GM23248 (cell line): ENCODE measurements at places on chromosomes 4 and X. TPM values are rescaled to one million over a fixed set of nuclear protein-coding genes. Genes with fewer than 3 reads are reported as not detected.

DNA sequence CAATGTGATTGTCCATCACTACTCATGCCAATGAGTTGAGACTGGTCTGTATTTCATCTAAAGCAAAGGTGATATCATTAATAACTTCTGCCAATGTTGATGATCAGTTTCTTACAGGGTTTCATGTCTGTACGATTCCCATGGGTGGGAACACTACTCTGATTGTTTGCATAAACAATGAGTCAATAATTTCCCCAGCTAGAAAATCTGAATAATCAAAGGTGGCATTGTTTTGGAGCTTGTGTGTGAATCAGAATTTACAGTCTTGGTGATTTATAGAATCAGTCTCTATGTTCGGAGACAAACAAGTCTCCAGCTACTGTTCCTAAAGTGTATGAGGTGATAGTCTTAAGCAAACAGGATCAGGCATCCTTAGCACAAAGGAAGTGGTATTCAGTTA, 35.5 kb upstream of the PARM1 start:
- DNase-seq: no peak

SPANXB1 gene
- not detected in 2 replicates for total RNA-seq

GRCh38 chrX:48520455-48520854, 1.2 kb upstream of the EBP start:
- DNase-seq: no peak

RHOXF1 gene
- not detected in 2 replicates for total RNA-seq

DNA sequence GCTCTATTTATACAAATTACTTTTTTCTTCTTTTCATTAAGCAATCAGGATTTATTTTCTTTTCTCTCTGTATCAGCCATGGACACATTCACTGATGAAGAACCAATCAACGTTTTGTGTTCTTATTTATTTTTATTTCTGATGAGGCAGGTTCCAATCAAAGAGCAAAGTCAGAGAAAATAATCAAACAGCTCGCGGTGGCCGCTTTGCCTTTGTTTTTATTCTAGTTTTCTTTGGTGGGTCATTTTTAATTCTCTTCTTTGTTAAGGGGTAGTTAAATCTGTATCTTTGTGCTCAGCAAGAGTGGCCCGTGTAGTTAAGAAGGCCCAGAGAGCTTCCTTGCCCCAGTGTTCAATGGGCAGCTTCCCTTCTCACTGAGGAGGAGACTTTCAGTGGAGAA, 71.4 kb downstream of the FBXO8 start:
- DNase-seq: no peak

MFAP3L gene
- 19.3 and 20.8 TPM in 2 replicates for total RNA-seq

- no peak for DNase-seq
These were observed 142.0 kb downstream of the SLC10A7 start for GRCh38 chr4:146379744-146380143.

GRCh38 chrX:142184756-142185602, 20.1 kb downstream of the MAGEC2 start:
- no peak for DNase-seq

GRCh38 chrX:19715711-19716638, 171.4 kb downstream of the SH3KBP1 start:
- DNase-seq: no peak

GRCh38 chr4:39718366-39719323, 20.7 kb downstream of the UBE2K start:
- no peak for DNase-seq

DNA sequence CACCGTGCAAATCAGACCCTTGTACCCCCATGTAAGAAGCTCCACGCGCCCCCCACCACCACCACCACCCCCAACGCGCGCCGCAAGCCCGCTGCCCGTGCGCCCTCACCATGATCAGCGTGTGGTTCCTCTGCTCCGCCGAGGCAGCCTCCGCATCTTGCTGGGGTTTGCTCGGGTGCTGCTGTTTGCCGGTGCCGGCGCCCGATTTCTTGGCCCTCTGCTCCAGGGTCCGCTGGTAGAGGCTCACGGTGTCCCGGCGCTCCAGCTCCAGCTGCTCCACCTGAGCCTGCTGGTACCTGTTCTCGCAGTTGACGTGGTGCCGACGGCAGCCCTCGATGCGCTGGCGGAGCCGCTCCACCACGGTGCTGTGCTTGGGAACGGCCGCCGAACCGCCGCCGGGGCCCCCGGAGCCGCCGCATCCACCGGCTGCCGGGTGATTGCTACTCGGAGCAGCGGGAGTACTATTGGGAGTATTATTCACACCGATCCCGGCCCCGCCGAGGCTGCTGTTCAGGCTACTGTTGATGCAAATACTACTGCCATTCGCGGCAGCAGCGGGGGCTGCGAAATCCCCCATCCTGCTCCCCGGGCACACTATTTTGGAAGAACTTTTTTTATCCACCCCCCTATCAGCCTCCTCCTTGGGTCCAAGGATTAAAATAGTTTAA, 1.1 kb downstream of the MAML3 start:
- DNase-seq: peak; percentile 78

- DNase-seq: peak; percentile 14
These were observed 28.1 kb downstream of the SLC16A2 start for GRCh38 chrX:74449322-74449936.

GRCh38 chr4:94634271-94634670, 123.5 kb upstream of the BMPR1B start:
- peak; percentile 67 for DNase-seq

- peak; percentile 41 for DNase-seq
These were observed 5.8 kb upstream of the SEPTIN11 start for GRCh38 chr4:76943790-76944189.

DNA sequence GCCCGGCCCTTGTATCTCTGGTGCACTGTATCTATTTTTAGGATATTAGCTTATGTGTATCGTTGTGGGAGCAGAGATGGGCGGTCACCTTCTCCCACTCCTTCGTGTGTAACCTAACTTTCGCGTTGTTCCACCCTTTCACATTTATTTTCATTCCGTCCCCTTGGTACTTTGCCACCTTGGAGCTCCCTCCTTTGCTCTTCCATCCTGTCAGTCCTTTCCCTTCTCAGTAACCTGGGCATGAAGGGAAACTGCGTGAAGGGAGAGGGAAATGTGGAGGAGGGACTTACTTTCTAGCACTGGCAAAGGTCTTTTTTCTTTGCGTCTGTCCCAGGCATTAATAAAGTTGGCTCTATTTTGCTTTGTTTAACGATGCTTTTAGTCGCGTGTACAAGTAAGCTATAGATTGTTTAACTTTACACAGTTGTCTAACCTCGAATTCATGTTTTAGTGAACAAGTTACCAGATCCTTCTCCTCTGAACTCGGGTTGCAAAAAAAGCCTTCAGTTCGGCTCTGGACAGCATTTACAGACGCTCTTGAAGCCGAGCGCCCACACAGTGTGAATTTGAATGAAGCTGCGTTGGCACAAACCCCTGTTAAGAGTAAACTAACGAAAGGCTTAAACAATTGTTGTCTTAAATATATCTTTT, 3.9 kb downstream of the PCDH10 start:
- DNase-seq: peak; percentile 9

GRCh38 chr4:153789741-153790499, 1.0 kb upstream of the SFRP2 start:
- DNase-seq: peak; percentile 60

DNA sequence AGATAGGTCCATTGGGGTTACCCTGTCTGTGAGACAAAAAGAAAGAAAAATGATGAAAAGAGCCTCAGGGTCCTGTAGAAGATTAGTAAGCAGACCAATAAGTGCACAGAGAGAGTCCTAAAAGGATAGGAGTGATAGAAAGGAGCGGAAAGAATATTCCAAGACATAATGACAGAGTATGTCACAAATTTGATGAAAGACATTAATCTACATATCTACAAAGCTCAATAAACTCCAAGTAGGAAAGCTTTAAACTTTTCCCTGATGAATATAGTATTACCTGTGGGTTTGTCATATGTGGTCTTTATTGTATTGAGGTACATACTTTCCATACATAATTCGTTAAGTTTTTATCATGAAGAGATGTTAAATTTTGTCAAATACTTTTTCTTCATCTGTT, 73.7 kb downstream of the MTMR8 start:
- DNase-seq: no peak

DNA sequence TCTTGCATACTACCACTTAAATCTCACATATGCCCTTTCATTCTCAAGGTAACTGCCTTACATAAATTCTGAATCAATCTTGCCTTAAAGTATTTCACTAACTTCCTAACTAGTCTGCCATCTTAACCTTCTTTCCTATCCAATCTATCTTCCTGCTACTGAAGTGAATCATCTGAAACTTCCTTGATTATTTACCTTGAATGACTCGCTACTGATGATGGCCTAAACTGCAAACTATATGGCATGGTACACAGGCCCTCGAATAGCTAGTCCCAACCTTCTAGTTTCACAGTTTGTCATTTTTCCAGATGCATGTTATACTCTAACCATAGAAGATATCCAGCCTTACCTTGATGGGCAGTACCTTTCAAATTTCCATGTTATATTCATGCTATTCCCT, 19.9 kb downstream of the PHKA1 start:
- DNase-seq: no peak

- DNase-seq: no peak
These were observed 745.8 kb upstream of the GALNTL6 start for GRCh38 chr4:171067422-171067821.

TEX11 gene
- not detected in 2 replicates for total RNA-seq

- DNase-seq: no peak
These were observed 72.5 kb downstream of the FAT1 start for GRCh38 chr4:186651181-186651603.

FRAS1 gene
- total RNA-seq: 19.8 and 20.0 TPM in 2 replicates

GLUD2 gene
- 0.97 and 1.6 TPM in 2 replicates for total RNA-seq

GRCh38 chrX:83260288-83260687, 247.8 kb upstream of the POU3F4 start:
- no peak for DNase-seq

- peak; percentile 52 for DNase-seq
These were observed 12.7 kb downstream of the STEEP1 start for GRCh38 chrX:119552508-119552907.

- DNase-seq: peak; percentile 33
These were observed 154.6 kb downstream of the AFAP1 start for GRCh38 chr4:7785017-7785416.

GRCh38 chr4:101229116-101229515, 118.2 kb downstream of the PPP3CA start:
- peak; percentile 50 for DNase-seq

DDX60 gene
- 7.1 and 8.0 TPM in 2 replicates for total RNA-seq

DNA sequence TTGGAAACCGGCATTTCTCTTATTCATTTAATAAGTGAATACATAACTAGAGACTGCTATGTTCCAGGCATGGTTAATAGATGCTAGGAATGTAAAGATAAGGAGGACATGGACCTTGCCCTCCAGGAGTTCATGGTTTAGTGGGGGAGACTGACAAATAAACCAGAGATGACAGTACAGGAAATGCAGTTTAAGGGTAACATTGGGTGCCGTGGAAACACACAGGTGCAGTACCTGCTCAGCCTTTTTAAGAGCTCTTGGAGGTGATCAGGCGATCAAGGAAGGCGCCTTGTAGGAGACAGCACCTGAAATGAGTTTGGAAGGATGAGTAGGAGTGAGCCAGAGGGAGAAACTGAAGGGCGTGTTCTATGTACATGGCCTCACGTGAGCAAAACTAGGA, 145.8 kb downstream of the AASDH start:
- DNase-seq: no peak

DNA sequence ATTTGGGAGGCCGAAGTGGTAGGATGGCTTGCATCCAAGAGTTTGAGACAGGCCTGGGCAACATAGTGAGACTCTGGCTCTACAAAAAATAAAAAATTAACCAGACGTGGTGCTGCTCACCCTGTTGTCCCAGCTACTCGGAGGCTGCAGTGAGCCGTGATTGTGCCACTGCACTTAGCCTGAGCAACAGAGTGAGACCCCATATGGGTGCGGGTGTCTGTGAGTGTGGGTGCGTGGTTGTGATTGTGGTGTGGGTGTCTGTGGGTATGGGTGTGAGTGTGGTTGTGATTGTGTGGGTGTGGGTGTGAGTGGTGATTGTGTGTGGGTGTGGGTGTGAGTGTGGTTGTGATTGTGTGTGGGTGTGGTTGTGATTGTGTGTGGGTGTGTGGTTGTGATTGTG, 114.6 kb downstream of the UBE2K start:
- DNase-seq: peak; percentile 30

GRCh38 chrX:23185951-23186350, 148.7 kb upstream of the PTCHD1 start:
- DNase-seq: no peak

DNA sequence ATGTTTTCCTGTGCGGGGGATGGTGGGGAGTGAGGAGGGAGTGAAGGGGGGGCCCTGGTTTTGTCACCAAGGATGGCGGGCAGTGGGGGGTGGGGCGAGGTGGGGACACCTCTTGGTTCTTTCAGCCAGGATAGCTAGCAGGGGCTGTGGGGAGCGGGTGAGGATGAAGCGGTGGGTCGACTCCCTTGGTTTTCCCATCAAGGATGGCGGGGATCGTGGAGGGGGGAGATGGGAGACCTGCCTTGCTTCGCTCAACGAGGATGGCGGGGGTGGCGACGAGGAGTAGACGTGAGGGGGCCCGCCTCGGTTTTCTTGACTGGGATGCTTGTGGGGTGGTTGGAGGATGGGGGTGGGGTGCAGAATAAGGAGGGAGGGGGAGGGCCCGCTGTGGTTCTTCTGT, 643 bp downstream of the FHL1 start:
- no peak for DNase-seq

- no peak for DNase-seq
These were observed 3.2 kb downstream of the PRRG3 start for GRCh38 chrX:151698485-151698884.

GRCh38 chr4:177265729-177266128, 43.9 kb upstream of the NEIL3 start:
- no peak for DNase-seq

DNA sequence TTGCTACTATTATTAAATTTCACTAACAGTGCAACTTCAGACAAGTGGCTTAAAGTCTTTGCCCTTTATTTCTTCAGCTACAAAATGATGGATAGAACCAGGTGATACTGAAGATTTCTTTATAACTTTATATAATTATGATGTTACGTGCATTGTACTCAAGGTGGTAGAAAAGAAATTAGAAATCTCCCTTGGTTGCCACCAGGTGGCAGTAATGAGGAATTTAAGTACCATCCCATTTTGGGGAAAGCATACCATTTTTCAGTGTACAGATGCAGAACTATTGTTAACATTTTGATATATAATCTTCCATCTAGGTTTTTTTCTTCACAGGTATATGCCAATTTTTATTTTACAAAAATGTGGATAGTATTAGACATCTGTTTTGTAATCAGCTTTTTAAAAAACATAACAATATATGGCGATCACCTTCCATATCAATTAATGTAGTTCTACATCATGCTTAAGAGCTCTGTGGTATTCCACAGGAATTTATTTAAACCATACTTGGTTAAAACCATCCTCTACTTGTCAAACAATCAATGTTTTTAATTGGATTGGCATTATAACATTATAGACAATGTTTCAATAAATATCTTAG, 37.7 kb upstream of the RAB33B start:
- peak; percentile 59 for DNase-seq

VSIG4 gene
- not detected in 2 replicates for total RNA-seq
